ENCODE measurements at places on chromosomes 7 and 10. TPM values are rescaled to one million over a fixed set of nuclear protein-coding genes. Genes with fewer than 3 reads are reported as not detected.

The ST8SIA6 gene
- total RNA-seq, result 1.8 TPM

The ZNF503 gene
- total RNA-seq, result 7.3 TPM

The PTPRE gene
- total RNA-seq, result 1.6 TPM

The NEUROD6 gene
- total RNA-seq, result not detected

The EPO gene
- 6.4 TPM for total RNA-seq

The CHAT gene
- total RNA-seq, result not detected

The C10orf53 gene
- not detected for total RNA-seq

The IFIT1B gene
- total RNA-seq, result not detected

The MARCHF5 gene
- total RNA-seq, result 24.7 TPM

- no peak for DNase-seq
Measured at GRCh38 chr10:15678851-15679250, 40.9 kb downstream of the ITGA8 start.

DNA sequence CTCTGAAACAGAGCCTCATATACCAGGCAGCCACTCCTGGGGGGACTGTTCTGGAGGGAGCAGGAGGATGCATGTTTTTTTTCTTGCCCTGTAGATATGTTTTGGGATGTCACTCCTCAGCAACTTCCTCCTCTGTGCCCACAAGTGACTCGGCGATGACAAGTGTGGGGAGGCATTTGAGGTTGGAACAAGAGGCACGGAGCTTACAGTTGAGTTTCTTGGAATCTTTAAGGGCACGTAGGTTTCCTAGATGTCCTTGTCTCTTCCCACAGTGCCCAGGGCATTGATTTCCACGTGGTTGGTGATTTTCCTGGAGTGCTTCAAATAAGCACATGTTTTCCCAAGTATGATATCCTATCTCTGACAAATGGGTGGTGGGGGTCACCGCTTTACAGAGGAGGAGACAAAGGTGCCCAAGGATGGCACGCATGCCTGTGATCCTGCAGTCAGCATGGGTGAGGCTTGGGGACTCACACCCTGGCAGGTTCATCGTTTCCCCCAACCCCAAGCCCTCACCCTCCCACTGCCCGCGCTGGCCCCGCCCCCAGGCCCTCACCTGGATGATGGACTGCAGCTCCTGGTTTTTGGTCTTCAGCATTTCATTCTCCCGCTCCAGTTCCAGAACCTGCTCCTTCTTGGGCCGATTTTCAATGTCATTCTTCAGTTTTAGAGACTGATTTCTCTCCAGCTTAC is 95.2 kb upstream of the GNA12 start:
- no peak for DNase-seq

GRCh38 chr10:92091965-92092364 is 168.4 kb downstream of the BTAF1 start:
- no peak for DNase-seq

DNA sequence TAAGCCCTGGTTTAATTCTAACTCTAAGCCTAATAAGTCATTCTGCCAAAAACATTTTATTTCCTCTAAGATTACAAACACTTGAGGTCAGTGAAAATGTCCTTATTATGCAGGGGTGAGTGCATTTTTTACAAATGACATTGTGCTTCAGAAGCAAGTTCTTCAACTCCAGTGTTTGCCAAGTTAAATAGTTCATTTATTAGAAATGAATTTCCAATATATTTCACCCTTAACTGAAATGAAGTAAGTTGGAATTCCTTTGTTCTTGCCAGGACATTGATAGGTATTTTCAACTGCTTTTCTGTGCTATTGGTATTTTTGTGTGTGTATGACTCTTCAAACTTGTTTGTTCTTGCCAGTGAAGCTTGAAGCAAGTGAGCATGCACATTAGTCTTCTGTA is 89.5 kb upstream of the CCDC6 start:
- no peak for DNase-seq

DNA sequence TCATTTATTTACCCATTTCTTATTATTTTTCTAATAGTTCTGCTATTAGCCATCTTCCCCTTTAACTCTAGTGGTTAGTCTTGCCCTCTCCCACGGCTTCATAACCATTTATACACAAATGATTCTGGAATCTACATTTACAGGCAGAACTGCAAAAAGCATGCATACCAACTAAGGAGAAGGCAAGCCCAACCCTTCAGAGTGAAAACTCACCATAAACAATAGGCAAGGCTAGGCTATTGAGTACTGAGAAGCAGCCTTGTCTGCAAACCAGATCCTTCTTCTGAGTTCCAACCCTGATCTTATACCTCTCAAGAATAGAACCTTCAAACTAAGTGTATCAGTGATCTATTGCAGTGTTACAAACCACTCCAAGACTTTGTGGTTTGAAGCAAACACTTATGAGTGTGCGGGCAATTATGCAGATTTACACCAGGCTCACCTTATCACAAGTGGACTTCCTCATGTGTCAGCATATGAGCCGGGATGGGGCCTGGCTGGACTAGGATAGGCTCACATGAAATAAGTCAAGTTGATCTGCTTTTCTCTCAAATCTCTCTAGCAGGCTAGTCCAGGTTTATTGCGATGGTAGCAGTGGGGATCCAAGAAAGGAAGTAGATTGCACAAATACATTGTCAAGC is 896.9 kb upstream of the PHF14 start:
- no peak for DNase-seq

DNA sequence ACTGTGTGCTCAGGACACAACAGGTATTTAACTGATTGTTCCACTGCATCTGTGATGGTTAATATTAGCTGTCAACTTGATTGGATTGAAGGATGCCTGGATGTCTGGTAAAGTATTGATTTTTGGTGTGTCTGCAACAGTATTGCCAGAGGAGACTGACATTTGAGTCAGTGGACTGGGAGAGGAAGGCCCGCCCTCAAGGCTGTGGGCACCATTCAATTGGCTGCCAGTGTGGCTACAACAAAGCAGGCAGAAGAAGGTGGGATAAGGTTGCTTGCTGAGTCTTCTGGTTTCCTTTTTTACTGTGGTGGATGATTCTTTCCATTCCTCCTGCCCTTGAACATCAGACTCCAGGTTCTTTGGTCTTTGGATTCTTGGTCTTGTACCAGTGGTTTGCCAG is 137.1 kb upstream of the FAM13C start:
- DNase-seq, result no peak

DNA sequence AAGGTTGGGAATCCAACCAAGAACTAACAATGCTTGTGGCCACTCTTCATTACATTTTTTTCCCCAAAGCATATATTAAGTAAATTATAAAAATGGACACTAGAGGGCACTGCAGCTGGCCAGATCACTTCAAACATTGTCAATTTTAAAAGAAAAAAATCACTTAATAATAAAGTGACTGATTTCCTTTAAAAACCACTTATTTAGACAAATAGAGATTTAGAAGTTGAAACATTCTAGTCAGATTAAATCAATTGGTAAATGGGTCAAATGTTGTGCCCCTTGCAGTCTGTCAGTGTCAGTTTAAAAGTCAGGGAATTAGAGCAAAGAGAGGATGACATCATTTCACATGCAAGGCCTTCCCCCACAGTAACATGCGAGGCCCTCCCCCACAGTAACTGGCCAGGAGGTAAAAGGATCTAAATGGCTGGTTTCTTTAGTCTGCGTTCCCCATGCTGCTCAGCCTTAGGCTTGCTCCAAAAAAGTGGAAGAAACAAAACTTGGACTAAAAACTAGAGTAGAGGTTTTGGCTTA is 177.9 kb downstream of the SKAP2 start:
- DNase-seq, result no peak

GRCh38 chr7:98984126-98984525 is 105.8 kb downstream of the TRRAP start:
- no peak for DNase-seq

GRCh38 chr7:157058701-157059100 is 48.2 kb upstream of the MNX1 start:
- DNase-seq, result no peak

GRCh38 chr7:99196536-99197258 is 11.2 kb downstream of the KPNA7 start:
- DNase-seq, result no peak

GRCh38 chr10:62514079-62514693 is 140.0 kb downstream of the ZNF365 start:
- DNase-seq, result no peak

GRCh38 chr7:47210281-47210854 is 371.5 kb downstream of the TNS3 start:
- DNase-seq, result no peak

- peak; percentile 64 for DNase-seq
Measured at GRCh38 chr7:5282543-5283316, at the start of gene SLC29A4. Gene SLC29A4, plus strand, starts transcription at chr7:5282943. Its CDS starts 4,874 bp downstream, at chr7:5287817.

- no peak for DNase-seq
Measured at GRCh38 chr7:111750878-111751277, 188.6 kb upstream of the IMMP2L start.

DNA sequence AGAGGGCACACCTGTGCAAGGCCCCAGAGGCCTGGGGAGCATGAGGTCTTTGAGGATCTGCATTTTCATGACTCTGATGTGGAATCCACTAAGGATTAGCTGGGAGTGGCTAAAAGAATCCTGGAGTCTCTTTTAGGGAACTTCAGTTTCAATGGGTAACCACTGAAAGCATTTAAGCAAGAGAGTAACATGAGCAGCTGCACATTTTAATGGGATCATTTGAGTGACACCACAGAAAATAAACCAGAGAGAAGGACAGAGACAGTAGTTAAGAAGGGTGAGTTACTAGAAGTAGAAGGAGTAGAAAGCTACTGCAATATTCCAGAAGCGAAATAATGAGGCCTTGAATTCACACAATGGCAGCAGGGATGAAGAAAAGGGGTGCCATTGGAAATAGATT is 5.2 kb downstream of the GOT1 start:
- DNase-seq, result no peak
